Stimulated activated CD4-positive, alpha-beta T cell treated with anti-CD3 and anti-CD28 coated beads, Interleukin-12 subunit alpha, Interleukin-12 subunit beta, amount 100 ng/mL, for 4 hours (primary cell): ENCODE measurements at places on chromosomes 2 and 18.
A peak's percentile ranks its signal among the peaks of the same experiment; 100 is the strongest.

- no peak for DNase-seq
Measured at GRCh38 chr2:16161768-16162490, 221.6 kb downstream of the MYCN start.

DNA sequence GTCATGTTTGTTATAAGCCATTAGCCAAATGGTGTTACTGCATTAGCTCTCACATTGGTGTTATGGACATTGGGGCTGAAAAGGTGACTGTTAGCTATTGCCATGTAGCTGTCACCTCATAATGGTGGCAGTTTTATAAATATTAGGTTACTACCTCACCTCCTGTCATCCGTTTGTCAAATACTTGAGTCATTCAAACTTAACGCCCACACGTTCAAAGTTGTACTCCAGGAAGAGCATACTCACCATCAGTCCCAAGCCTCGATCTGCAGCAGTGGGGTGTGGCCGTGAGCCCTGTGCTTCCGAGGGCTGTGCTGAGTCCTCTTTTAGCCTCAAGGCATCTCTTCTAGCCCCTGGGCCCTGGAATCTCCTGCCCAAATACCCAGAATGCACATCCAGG lies 87.3 kb downstream of the PDK1 start:
- DNase-seq = no peak

DNA sequence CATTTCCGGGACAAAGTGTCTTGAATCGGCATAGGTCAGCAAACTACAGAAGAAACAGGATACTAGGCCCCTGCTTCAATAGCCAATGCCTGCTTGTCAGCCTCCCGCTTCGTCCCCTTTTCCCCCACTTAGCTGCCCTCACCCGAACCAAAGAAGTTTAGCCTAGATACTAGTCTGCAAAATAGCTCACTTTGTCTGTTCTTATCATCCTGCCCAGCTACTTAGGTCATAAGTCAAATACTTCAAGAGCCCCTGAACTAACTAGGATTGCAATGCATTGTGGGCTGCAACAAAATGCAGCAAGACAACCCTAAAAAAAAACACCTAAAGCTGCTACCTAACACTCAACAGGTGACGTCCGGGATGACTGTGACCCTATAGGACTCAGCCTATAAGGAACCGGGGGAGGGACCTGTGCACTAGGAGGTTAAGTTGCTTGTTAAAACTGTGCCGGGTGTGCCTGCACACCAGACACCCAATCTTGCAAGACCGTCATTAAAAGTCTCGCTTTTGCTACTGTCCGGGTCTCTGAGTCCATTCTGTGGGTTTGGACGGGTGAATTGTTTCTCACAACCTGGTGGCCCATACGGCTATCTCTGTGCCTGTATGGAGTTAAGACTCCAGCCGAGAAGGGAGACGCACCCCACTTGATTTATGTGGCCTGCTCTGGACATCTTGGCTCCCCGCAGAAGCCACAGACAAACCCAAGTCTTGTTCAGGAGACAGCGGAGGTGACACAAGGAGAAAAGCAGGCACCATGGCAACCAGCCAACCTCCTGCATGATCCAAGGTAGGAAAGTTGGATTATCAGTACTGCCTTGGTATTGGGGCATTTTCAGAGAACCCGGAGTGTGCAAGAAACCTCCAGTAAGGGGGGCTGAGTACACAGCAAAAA lies 105.9 kb downstream of the HIBCH start:
- DNase-seq = no peak

DNA sequence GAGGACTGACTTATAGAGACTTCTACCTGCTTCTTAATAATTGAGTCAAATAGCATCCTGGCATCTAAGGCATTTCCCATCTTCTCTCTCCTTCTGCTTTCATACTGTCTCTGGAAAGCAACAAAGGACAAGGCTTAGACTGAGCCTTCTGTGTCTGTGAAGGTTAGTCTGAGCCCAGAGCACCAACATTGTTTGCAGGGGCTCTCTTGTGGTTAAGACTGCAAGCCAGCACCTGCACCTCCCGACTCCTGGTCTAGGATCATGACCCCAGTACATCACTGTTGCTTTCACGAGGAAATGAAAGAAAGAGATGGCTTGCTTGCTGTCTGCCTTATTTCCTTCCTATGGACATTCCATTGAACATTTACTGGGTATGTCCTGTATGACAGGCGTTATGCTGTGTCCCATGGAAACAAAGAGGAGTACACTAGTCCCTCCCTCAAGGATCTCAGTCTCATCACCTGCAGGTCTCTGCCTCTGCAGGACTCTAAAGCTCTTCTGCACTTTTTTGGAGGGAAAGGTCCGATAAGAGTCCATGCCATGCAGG lies 315.8 kb upstream of the EPAS1 start:
- no peak for DNase-seq

DNA sequence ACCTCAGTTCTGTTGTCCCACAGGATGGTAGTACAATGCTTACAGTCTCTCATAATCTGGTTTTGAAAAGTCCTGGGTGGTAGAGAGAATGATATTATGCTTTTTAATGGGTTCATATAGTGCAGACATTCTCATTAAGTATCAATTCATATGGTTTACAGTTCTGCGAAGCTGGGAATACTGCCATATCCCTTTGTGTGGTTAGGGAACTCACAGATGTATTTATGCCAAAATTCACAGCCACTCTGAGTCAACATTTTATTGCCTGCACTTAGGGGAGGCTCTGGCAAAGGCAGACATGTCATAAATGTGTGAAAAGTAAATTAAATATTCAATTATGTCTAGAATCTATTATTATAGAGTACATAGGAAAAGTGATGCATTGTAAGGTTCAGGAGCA lies 808.2 kb downstream of the SUCLG1 start:
- DNase-seq = no peak

- DNase-seq = peak; percentile 6
Measured at GRCh38 chr18:51278045-51278649, 80.7 kb upstream of the MEX3C start.

DNA sequence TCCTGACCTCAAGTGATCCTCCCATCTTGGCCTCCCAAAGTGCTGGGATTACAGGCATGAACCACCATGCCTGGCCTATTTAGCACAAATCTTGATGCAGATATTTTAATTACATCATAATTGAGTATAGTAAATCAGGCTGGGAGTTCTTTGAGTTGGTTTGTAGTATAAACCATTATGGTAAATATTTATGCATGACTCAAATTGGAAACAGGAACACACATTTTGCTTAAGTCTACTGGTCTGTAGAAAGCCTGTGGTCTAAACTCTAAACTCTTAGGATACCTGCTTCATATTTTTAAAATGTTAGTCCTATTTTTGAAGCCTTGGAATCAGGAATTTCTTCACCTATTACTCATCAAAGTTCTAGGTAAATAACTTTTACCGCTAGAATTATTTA lies 16.8 kb downstream of the ASXL3 start:
- DNase-seq = no peak

- DNase-seq = no peak
Measured at GRCh38 chr18:9741793-9742523, 33.9 kb downstream of the RAB31 start.

- no peak for DNase-seq
Measured at GRCh38 chr2:36520431-36520830, 77.5 kb downstream of the FEZ2 start.

- no peak for DNase-seq
Measured at GRCh38 chr2:121147766-121148165, 137.2 kb downstream of the TFCP2L1 start.

DNA sequence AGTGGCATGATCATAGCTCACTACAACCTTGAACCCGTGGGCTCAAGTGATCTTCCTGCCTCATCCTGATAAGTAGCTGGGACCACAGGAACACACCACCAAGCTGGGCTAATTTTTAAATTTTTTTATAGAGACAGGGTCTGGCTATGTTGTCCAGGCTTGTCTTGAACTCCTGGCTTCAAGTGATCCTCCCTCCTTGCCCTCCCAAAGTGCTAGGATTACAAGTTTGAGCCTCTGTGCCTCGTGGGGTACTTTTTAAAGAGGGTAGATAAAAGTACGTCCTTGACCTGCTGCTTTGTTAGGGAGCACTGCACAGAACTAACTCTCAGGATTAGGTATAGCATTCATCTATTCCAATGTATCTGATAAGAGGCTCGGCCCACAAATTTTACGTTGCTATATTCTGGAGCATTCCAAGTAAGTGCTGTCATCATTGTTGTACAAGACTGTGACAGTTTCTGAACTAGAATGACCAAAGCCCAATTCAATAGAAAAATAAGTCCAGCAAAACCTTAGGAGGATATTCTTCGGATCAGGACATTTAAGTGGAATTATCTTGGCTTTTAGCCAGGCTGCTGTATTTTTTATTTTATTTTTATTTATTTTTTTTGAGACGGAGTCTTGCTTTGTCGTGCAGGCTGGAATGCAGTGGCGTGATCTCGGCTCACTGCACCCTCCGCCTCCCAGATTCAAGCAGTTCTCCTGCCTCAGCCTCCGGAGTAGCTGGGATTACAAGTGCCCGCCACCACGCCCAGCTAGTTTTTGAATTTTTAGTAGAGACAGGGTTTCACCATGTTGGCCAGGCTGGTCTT lies 4.1 kb downstream of the MTCL1 start:
- no peak for DNase-seq

DNA sequence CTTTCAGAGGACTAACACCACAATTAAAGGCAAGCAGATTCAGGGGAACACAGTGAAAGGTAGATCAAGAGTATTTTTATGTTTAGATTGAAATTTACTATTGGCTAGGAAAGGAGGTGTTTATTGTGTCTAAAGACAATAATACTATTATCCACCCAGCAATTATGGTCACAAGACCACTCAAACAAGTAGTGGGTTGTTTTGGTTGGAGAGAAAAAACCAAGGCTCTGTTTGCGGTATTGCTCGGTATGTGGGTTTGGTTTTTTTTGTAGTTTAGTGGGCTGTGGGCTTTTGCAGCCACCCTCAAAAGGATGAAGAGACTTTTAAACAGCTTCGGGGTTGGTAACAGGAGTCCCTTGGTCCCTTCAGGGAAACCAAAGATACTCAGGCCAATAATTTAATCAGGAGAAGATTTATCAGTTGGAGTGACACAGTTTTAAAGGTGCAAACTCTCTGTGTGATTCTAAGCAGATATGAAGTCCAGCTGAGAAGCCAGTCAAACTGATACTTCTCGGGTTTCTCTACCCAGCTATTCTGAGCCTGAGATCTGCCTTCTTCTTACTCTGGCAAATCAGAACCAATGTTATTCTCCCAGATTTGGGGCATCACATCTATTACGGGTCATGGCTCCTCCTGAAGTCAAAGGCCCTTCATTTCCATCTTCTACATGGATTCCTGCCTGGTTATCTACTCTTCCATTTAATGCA lies 55.3 kb downstream of the DCC start:
- DNase-seq = no peak

GRCh38 chr18:44793194-44793593 lies 112.5 kb downstream of the SETBP1 start:
- DNase-seq = no peak

DNA sequence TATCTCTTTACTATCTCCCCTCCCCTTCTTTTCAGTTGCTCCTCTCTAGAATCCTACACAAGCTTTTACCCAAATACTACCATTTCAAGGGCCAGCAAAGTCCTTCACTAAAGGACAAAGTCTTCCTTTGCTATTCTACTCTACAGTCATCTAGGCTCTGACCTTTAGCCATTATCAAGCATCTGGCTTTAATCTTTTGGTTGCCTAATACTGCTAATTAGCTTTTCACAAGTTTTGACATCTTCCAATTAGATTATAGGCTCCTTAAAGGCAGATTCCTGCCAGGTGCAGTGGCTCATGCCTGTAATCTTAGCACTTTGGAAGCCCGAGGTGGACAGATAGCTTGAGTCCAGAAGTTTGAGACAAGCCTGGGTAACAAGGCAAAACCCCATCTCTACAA lies 194.4 kb downstream of the SH3BP4 start:
- no peak for DNase-seq

DNA sequence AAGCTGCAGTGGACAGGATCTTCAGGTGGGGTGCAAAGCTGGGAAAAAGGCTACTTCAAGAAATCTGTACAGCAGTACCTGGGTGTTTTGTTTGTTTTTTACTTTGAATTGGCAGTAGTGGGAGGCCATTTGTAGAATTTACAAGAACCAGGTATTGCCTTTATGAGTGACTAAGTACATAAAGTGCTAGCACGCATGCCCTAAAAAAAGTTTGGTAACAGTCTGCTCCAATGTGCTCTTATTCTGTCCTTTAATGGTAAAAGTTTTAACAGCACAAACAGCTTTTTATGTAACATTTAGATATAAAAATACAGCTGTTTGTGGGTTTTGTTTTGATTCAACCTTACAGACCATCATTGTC lies 17.2 kb downstream of the REV1 start:
- no peak for DNase-seq

DNA sequence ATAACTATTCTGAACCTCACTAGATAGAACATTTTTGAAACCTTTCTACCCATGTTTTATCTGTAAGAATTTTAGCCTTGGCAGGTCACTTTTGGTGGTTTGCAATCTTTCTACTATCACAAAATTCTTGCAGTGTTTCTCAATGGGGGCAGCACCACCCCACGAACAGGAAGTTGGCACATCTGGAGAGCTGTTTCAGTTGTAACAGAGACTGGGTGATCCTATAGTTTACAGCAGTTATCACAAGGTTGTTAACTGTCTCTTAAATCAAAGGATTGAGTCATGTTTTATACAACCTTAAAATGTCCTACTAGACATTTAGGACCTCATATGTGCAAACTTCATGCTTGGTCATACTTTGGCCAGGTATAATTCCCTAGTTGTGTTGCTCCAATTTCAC lies 829.2 kb downstream of the ERBB4 start:
- DNase-seq = no peak

GRCh38 chr18:62412231-62412979 lies 87.3 kb downstream of the TNFRSF11A start:
- DNase-seq = no peak

- no peak for DNase-seq
Measured at GRCh38 chr2:6412533-6413091, 453.1 kb downstream of the CMPK2 start.

DNA sequence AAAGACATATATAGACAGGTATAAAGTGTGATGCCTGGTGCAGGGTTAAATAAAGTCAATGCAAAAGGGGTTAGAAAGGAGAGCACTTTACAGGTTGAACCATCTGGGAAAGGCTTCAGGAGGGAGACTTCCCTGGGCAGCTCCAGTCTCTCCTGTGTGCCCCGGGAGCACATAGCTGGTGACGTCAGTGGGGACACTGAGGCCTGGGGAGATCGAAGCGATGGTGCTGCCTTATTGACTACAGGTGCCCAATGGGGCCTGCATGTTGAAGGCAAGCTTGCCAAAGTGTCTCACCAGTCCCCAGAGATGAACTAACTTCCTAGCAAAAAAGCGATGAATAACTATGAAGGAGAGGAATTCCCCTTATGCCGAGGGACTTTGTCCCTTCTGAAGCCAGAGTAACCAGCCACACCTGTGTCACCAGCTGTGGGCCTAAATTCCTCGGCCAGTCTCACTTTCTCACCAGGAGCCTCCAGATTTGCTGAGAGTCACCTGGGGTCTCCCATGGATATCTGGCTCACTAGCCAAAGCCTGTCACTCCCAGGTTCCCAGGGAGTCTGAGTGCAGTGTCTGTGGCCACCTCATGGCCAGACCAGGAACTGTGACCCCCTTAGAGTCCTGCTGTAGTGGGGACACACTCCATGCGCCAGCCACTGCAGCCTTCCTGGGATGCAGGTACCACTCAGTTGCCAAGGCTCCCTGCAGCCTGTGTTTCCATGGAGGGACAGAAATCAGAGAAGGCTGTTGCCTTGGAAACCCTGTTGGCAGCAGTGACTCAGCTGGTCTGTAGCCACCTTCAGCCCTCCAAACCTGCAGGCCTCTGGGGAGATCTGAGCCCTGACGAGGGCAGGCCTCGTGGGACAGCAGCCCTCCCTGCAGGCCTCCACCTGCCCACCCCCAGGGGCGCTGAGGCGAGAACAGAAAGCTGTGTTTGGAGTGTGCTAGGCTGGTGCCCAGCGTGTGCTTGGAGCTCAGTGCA lies 128.7 kb downstream of the CTIF start:
- no peak for DNase-seq
